Cardiac septum (tissue), 1 donor: ENCODE measurements at places on chromosomes 1 and 21. TPM values are rescaled to one million over a fixed set of nuclear protein-coding genes. Genes with fewer than 3 reads are reported as not detected.

CNKSR1 gene
- 2.9 TPM for total RNA-seq

KRTAP11-1 gene
- total RNA-seq, result not detected

OR2L8 gene
- not detected for total RNA-seq

HEYL gene
- total RNA-seq, result 20.5 TPM

SLC1A7 gene
- total RNA-seq, result 0.43 TPM

FALEC gene
- total RNA-seq, result 0.46 TPM

CELA2A gene
- total RNA-seq, result not detected

FCRL5 gene
- 0.30 TPM for total RNA-seq

MEF2D gene
- total RNA-seq, result 93.1 TPM

KCNK2 gene
- 0.11 TPM for total RNA-seq

PLEKHG5 gene
- total RNA-seq, result 14.9 TPM

AADACL4 gene
- not detected for total RNA-seq

RAB7B gene
- 2.1 TPM for total RNA-seq

AMY1C gene
- total RNA-seq, result not detected

IGSF21 gene
- total RNA-seq, result 1.00 TPM

ANKRD65 gene
- 1.8 TPM for total RNA-seq

DNA sequence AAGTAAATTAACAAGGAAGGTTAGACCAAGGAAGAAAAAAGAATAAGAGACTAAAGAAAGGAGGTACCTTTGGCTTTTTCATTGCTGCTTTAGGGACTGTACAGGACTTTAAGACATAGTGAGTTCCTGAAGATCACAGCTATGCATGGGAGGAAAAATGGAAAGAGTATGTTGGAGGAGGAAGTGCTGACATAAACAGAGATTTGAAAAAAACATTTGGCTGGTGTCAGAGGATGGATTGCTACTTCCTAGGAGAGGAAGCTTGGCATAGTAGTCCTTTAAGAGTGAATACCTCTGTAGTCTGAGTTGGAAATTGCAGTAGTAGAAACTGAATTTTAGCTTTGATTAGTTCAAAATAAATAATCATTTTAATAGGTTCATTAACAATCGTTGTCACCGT, 398.4 kb downstream of the RYR2 start:
- no peak for DNase-seq

GRCh38 chr1:208054911-208055379, 144.0 kb upstream of the CD34 start:
- DNase-seq, result peak; percentile 20

GRCh38 chr1:228314658-228315483, 91.8 kb downstream of the TRIM11 start:
- DNase-seq, result peak; percentile 76

GRCh38 chr1:9787702-9788101, 36.1 kb downstream of the CLSTN1 start:
- no peak for DNase-seq

- no peak for DNase-seq
Observed at GRCh38 chr1:21298981-21299391, 8.7 kb upstream of the ECE1 start.

DNA sequence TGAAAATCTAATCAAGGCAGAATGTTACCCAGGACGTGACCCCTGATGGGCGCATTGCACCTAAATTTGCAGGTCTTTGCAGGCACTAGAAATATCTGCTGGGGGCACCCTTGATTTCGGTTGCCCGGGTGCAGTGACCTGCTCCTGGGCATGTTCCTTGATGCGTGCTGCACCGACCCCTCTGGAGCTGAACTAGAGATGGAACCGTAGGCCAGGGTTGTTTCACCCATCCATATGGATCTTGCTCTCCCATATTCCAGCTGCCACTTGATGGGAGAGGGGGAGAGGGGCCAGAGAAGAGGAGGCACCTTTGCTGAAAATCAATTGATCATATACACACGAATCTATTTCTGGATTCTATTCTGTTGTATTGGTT, 8.4 kb upstream of the COL18A1 start:
- no peak for DNase-seq

DNA sequence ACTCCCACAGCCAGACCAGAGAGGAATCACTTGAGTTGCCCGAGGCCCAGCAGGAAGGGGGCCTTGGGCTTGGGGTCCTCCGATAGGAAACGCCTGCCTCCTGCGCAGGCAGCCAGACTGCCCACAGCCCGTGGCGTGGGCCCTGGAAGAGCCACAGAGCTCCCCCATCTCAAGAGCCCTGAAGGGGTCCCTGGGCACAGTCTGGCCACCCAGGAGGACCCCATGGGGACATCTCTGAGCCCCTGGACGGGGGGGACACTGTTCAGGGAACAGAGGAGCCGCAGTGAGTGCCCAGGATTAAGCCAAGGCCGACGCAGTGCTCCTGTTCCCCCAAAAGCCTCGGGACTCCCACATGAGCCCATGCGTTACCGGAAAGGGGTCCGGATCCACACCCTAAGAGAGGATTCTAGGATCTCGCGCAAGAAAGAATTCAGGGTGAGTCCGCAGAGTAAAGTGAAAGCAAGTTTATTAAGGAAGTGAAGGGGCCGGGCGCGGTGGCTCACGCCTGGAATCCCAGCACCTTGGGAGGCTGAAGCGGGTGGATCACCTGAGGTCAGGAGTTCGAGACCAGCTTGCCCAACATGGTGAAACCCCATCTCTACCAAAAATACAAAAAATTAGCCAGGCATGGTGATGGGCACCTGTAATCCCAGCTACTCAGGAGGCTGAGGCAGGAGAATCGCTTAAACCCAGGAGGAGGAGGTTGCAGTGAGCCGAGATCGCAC, 38.1 kb upstream of the LBR start:
- no peak for DNase-seq

DNA sequence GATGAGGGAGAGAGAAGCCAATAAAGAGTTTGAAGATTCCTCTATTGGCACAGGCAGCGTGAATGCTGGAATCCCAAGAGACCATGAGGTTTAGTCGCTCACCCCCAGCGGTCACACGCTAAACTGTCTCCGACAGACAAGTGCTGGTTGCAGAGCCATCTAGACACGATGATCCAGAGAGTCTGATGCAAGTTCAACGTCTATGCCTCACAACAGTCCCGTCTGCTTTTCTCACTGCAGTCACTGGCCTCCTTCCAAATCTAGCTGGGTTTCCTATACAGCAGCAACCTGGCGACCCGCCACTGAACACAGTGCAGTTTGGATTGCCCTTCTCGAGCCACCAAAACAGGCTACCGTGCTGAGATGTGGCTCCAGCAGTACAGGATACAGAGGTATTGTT, 98.6 kb upstream of the KRTAP19-8 start:
- DNase-seq, result no peak

DNA sequence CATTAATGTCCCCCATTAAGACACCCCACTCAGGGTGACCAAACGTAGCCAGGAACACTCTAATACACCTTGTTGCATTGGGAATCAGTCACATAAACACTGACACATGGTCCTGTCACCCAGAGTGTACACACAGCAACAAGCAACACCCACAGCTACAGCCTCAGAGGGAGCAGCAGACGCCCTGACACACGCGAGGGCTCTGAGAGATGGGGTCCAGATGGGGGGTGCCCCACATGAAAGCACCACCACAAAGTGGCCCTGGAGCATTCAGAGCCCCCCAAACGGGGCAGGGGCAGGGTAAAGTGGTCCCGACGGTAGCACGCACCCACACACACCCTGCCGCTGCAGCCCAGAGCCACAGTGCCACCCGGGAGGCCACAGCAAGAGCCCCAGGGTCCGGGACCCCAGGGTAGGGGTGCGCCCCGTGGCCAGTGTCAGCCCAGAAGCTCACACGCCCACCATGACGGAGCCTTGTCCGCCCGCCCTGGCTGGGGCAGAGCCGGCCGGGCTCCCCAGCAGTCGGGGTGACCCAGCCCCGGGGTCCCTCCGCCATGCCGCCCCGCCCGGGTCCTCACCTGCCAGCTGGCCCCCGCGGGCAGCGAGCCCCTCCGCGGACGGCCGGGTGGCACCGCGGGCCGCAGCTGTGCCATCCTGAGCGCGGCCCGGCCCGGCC, 47.3 kb downstream of the RAP1GAP start:
- DNase-seq, result no peak

DNA sequence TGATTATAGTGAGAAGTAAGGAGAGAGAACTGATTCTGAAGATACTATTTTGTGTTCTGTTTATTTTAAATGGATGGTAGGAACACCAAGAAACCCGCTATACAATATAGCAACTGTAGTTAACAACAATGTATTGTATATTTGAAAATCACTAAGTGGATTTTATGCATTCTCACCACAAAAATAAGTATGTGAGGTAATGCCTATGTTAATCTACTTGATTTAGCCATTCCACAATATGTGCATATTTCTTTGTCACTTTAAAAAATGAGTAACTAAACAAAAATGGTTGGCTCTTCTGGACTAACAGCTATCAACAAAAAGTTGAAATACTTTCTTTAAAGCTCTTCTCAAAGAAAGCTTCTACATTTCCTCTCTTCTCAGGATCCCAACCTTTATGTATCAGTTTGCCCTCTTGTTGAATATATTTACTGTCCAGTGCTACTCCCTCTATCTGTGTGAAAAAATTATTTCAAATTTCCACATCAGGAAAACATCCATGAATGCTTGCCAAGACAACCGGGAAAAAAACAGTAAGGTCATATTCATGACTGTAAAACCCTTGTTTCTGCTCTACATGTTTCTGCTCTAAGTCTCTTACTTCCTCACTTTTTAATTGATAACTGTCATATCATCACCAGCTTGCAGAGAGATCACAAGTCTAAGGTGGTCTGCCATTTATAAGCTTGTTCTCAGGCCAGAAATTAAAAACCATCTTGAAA, 27.0 kb downstream of the CLCA4 start:
- no peak for DNase-seq

- DNase-seq, result no peak
Observed at GRCh38 chr1:235631816-235632215, 17.8 kb downstream of the GNG4 start.

- DNase-seq, result peak; percentile 44
Observed at GRCh38 chr21:46193829-46194373, 9.6 kb upstream of the SPATC1L start.

DNA sequence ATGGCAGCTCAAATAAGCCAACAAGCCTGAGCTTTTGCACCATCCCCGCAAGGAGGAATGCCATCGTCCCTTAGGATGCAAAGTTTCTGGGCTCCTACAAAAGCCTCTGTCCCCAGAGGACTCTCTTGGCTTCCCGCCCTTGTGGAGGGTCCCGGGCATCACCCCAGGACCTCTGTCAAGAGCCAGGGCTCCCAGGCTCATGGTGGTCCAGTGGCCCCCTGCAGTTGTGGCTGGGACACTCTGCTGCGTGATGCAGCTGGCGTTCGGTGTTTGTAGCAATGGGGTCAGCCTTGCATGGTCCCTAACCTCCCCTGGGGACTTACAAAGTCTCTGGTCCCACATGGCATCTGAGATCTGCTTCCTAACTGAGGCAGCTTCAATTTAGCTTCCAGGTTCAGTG, 104.7 kb downstream of the RIPK4 start:
- DNase-seq, result no peak

DNA sequence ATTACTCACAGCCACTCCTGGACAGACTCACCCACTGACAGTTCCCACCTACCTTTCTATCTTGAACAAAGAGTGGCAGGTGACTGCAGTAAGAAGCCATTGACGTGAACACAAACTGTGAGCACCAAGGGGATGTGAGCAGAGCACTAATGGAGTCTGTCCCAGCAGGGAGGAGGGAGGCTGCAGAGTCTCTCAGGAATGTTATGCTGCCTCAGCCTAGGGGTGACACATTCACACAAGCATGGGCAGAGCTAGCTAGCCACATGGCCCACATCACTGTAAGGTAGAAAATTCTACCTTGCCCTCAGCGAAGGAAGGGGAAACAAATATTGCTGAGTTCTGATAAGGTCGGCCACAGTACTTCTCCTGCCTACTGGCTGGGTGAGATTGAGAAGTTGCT, 56.8 kb upstream of the PTGFRN start:
- no peak for DNase-seq

DNA sequence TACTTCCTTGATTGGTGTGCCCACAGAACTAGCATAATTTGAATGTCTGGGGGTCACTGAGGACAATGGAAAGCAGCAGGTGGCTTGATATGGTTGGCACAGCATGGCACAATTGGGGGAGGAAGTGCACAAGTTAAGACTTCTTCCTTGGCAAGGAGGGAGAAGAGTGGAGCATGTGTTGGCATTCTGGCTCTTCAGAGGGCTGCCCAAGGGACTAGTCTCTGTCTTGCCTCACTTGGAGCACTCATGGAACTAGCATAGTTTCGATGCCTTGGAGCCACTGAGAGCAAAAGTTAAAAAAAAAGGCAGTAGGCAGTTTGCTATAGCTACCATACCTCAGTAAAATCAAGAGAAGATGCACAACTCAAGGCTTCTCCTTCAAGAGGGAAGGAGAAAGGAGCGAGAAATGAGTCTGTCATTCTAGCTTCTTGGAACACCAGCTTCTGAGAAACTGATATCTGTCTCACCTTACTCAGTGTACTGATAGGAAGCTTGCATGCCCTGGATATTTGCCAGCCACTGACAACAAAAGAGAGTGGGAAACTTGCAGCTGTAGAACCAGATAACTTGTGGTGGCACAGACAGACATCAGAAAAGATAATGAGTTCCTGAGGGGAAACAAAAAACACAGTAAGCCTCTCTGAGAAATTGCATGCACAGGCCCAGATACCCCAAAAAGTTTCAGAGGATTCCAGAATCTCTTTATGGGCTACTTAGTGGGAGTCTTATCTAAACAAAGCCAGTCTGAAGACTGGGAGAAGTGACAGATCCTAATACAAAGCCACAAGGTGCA, 207.5 kb upstream of the SAMSN1 start:
- DNase-seq, result no peak

- no peak for DNase-seq
Observed at GRCh38 chr1:206003854-206004800, 932 bp upstream of the RAB7B start.

GRCh38 chr1:218330043-218330623, 15.0 kb upstream of the TGFB2 start:
- DNase-seq, result no peak

- DNase-seq, result no peak
Observed at GRCh38 chr1:73860421-73860950, 337.5 kb downstream of the LRRIQ3 start.

DNA sequence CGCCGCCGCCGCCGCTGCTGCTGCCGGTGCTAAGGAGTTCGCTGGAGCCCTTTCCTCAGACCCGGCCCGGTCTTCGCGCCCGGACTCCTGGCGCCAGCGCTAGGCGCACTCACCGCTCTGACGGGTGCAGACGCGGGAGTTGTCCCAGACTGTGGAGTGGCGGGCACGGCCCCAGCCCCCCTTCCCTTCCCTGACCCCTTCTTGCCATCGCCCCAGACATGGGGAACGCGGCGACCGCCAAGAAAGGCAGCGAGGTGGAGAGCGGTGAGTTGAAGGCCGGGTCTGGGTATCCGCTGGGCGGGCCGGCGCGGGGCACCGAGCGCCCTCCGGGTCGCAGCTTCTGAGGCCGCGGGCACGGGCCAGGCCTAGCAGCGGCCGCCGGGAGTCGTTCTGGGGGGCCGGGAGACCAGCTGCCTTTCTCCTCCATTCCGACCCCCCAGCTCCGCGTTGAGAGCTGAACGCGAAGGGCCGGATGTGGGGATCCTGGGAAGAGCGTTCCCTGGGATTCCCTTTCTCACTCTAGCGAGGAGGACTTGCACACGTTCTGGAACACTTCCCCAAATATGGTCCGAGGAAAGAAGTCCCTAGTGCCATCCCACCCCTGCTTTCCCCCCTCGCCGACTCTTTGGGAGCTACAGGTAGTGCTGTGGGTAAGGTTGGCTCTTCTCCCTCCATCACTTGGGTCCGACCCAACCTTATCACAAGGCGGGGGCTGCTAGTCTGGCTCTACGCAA, 65.8 kb upstream of the PRKACB start:
- no peak for DNase-seq

- no peak for DNase-seq
Observed at GRCh38 chr1:19006000-19006399, 49.5 kb upstream of the IFFO2 start.

GRCh38 chr1:32741059-32741412, 38.5 kb upstream of the SYNC start:
- no peak for DNase-seq
